ENCODE measurements at places on chromosomes 13 and 19.

- DNase-seq = no peak
Observed at GRCh38 chr13:42405665-42406390, 133.9 kb downstream of the AKAP11 start.

DNA sequence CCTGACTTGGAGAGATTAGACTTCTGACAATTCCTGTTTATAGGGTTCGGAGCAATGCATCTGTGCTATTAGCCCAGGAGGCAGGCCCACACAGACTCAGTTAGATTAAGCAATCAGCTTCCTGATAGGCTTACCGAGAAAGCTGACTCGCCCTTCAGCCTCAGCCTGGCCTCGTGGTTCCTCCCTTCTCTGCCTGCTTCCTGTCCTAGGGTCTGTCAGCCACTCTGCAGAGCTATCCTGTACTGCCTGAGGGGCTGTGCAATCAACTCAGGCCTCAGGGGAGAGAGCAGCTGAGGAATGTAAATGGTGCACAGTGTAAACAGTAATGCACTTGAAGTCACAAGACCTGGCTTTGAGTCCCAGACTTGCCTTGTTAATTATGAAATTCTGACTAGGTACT lies 30.7 kb downstream of the HTR2A start:
- no peak for DNase-seq

GRCh38 chr13:42814868-42815267 lies 33.5 kb downstream of the FAM216B start:
- DNase-seq = no peak

DNA sequence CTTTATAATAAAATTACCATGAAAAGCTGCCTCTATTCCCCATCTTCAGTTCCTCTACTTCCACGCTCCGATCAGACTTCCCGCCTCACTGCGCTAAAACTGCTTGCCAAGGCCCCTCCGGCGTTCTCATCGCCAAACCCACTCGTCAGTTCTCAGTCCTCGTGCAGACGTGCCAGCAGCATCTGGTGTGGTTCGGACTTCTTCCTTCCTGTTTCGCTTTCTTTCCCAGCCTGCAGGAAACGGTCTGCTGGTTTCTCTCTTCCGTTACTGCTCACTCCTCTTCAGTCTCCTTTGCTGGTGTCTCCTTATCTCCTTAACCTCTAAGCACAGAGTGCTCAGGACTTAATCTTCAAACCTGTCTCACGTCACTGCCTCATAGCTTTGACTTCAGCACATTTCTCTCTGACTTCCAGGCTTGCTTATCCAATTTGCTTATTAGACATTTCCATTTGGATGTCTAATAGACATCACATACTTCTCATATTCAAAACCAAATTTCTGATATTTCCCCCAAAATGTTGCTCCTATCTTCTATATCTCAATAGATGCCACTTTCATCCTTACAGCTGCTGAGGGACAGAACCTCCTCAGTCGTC lies 40.3 kb downstream of the RCBTB2 start:
- DNase-seq = no peak

- DNase-seq = no peak
Observed at GRCh38 chr19:31058676-31059340, 290.4 kb downstream of the TSHZ3 start.

DNA sequence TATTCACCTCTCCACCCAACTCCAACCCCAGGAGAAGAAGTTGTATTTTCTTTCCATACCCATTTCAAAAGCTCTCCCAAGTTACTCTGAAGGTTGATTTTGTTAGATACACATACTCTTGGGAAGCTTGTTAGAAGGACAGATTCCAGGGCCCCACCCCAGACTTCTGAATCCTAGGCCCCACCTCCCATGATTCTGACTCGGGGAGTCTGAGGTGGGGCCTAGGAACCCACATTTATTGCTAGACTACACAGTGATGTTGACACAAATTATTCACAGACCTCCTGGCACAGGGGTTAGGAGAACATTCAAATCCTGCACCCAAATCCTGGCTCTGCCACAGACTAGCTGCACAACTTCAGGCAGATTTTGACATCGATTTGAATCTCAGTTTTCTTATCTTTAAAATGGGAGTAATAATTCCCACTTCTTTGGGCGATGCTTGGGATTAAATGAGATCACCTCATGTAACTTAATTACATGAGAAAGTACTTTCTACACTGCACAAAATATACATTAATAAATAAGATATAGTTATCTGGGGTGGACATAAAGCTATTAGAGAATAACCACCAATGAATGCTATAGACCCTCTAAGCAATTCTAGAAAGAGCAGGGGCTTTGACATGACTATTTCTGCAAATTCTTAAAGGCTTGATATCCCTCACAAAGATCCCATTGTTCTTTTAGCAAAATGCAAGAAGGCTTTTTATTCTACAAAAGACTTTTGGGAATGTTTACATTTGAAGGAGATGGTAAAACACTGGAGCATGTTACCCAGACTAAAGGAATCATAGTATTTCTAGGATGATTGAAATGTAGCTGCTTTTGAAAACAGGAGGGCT lies 18.0 kb downstream of the MBNL2 start:
- no peak for DNase-seq

Data from left renal cortex interstitium (tissue), 4 donors.